ENCODE measurements at places on chromosomes 7 and 10. TPM values are rescaled to one million over a fixed set of nuclear protein-coding genes. Genes with fewer than 3 reads are reported as not detected.

- H3K27ac ChIP-seq = no peak overlapping the region
- H3K36me3 ChIP-seq = no peaks in the 10 kb centered on the region
- no peaks in the 10 kb centered on the region for H3K4me1 ChIP-seq
- no peaks in the 10 kb centered on the region for H3K27me3 ChIP-seq
- no peak overlapping the region for H3K4me3 ChIP-seq
- peak; percentile 17 for DNase-seq
These were observed 102.4 kb downstream of the CFTR start for GRCh38 chr7:117582219-117582704.

DNA sequence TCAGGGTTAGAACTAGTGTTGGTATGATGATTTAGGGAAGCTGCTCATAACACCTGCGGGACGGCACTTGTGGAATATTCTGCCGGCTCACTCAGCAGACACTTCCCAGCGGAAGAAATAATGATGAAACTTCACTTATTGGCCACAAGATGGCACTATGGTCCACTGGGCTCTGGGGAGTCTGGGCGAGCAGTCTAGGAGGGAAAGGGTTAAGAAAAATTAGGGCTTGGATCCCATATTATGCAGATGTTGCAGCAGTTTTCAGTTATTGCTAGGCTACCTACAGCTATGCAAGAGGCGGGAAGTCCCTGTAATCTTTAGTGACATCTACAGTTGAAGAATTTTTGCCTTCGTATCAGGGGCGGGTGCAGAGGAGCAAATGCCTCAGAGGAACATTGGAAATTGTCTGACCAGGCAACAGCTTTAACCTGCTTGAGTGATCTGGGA lies 238.7 kb upstream of the PRSS58 start:
- peaks cover 24% of the 10 kb centered on the region for H3K27me3 ChIP-seq
- no peak overlapping the region for H3K4me3 ChIP-seq
- no peaks in the 10 kb centered on the region for H3K36me3 ChIP-seq

DNA sequence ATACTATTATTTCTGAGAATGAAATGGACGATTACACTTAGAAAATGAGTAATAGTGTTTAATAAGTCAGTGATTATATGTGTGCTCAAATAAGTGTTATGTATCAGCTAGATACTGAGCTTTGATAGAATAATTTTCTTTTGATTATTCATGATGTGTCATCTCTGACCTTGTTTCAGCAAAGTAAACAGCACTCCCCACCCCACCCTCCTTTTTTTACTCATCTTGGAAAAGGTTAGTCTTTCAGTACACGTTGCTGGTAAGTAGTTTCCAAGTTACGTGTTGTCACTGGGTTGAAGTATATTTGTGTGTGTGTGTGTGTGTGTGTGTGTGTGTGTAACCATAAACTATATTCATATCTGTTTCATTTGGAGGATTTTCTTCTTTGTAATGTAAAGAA lies 84.1 kb downstream of the GNAI1 start:
- no peak overlapping the region for H3K27ac ChIP-seq
- H3K36me3 ChIP-seq = peaks cover 7% of the 10 kb centered on the region
- no peaks in the 10 kb centered on the region for H3K27me3 ChIP-seq
- no peak overlapping the region for H3K4me3 ChIP-seq

GRCh38 chr10:116873134-116873533 lies 23.8 kb downstream of the ENO4 start:
- H3K4me1 ChIP-seq = peaks cover 17% of the 10 kb centered on the region
- H3K27ac ChIP-seq = no peak overlapping the region
- no peaks in the 10 kb centered on the region for H3K27me3 ChIP-seq
- H3K36me3 ChIP-seq = no peaks in the 10 kb centered on the region
- no peak for DNase-seq

GRCh38 chr10:97701438-97702069 lies 12.0 kb upstream of the MARVELD1 start:
- H3K36me3 ChIP-seq = no peaks in the 10 kb centered on the region
- no peak overlapping the region for H3K27ac ChIP-seq
- no peaks in the 10 kb centered on the region for H3K27me3 ChIP-seq
- peak; percentile 83 for DNase-seq

- no peak overlapping the region for H3K4me3 ChIP-seq
- no peaks in the 10 kb centered on the region for H3K36me3 ChIP-seq
- no peaks in the 10 kb centered on the region for H3K27me3 ChIP-seq
- H3K27ac ChIP-seq = no peak overlapping the region
- no peak for DNase-seq
These were observed 186.5 kb upstream of the TMEM72 start for GRCh38 chr10:44724415-44725174.

DNA sequence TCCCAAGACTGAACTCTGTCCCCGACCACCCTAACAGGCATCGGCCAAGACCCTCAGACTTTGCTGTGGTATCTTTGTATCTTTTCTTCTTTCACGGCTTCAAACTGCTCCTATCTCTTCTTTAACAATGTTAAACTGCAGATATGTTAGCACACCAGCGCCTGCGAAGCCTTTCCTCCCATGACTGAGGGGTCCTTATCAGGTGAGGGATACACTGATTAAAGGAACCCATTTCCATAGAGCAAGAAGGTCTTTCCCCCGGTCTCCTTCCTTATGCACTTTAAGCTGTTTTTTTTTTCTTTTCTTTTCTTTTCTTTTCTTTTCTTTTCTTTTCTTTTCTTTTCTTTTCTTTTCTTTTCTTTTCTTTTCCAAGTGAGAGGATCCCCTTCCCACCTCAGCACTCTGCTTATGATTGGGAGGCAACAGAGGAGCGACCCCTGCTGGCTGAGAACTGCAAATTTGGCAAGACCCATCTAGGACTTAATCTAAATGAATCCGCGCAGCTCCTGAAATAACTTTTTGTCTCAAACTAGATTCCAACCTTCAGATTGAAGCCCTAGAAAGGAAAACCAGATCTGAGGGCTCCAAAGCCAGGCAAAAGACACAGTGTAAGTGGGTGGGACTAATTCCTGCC lies 109.9 kb downstream of the ITGB8 start:
- H3K4me1 ChIP-seq = no peaks in the 10 kb centered on the region
- no peak overlapping the region for H3K27ac ChIP-seq
- H3K36me3 ChIP-seq = no peaks in the 10 kb centered on the region
- no peak overlapping the region for H3K4me3 ChIP-seq
- peak; percentile 61 for DNase-seq

GRCh38 chr7:41702635-41703371 lies at the start of gene INHBA:
Gene INHBA, minus strand, starts transcription at chr7:41703090. Its CDS starts 2,716 bp downstream, at chr7:41700374.
- H3K4me3 ChIP-seq = no peak within 1 kb of the TSS
- H3K27ac ChIP-seq = no peak within 1 kb of the TSS

DNA sequence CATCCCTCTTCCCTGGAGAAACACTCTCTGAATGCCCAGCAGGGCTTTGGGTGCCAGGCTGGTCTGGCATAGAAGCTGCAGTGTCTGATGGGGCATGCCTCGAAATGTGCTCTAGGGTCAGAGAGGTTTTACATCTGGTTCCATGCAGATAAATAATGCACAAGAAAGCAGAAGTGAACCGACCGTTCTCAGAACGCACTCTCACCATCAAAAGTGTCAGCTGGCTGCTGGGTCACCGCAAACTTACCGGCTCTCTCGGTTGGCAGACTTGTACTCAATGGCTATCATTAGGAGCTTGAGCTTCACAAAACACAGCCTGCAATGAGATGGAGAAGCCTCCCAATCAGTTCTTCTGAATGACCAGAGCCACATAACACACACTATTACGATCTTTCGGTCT lies 610.0 kb downstream of the KCNMA1 start:
- H3K27me3 ChIP-seq = no peaks in the 10 kb centered on the region
- DNase-seq = no peak

DNA sequence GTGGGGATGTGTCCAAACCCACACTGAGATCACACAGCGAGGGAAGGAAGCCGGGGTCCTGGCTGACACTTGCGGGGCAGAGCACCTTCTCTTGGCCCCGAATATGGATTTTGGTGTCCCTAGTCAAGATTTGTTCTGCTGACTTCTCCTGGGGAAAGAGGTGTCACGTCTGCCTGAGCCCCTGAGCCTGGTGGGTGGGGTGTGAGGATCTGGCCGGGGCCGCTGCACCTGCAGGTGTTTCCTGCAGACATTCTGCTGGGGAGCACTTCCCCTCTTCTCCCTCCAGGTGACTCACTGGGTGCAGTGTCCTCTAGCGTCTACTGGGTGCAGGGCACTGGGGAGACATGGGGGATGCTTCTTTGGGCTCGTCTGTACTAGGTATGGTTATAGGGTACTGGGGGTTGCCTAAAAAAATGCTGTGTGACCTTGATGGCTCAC lies 99.2 kb downstream of the GRK5 start:
- DNase-seq = no peak
- no peak overlapping the region for H3K27ac ChIP-seq
- peaks cover 17% of the 10 kb centered on the region for H3K4me1 ChIP-seq

- no peak overlapping the region for H3K27ac ChIP-seq
- H3K4me1 ChIP-seq = peaks cover 10% of the 10 kb centered on the region
- peaks cover 6% of the 10 kb centered on the region for H3K27me3 ChIP-seq
- H3K4me3 ChIP-seq = no peak overlapping the region
These were observed 26.2 kb upstream of the SEC61G start for GRCh38 chr7:54785261-54785660.

- H3K4me3 ChIP-seq = no peak overlapping the region
- H3K36me3 ChIP-seq = no peaks in the 10 kb centered on the region
- DNase-seq = no peak
- no peaks in the 10 kb centered on the region for H3K27me3 ChIP-seq
- no peaks in the 10 kb centered on the region for H3K4me1 ChIP-seq
These were observed 169.6 kb downstream of the POM121L12 start for GRCh38 chr7:53205006-53205405.

- H3K4me3 ChIP-seq = no peak overlapping the region
- no peak overlapping the region for H3K27ac ChIP-seq
- no peaks in the 10 kb centered on the region for H3K4me1 ChIP-seq
These were observed 66.9 kb downstream of the NXPH1 start for GRCh38 chr7:8500286-8500685.

GRCh38 chr10:10725196-10725595 lies 292.5 kb upstream of the CELF2 start:
- H3K27me3 ChIP-seq = no peaks in the 10 kb centered on the region
- no peak overlapping the region for H3K4me3 ChIP-seq
- no peaks in the 10 kb centered on the region for H3K4me1 ChIP-seq

- DNase-seq = no peak
- no peaks in the 10 kb centered on the region for H3K36me3 ChIP-seq
- H3K4me3 ChIP-seq = no peak overlapping the region
- peaks cover 8% of the 10 kb centered on the region for H3K4me1 ChIP-seq
- no peaks in the 10 kb centered on the region for H3K27me3 ChIP-seq
- no peak overlapping the region for H3K27ac ChIP-seq
These were observed 54.5 kb downstream of the GRB10 start for GRCh38 chr7:50728184-50728583.

- no peaks in the 10 kb centered on the region for H3K36me3 ChIP-seq
- DNase-seq = no peak
These were observed 180.7 kb upstream of the PITRM1 start for GRCh38 chr10:3353235-3353634.

DNA sequence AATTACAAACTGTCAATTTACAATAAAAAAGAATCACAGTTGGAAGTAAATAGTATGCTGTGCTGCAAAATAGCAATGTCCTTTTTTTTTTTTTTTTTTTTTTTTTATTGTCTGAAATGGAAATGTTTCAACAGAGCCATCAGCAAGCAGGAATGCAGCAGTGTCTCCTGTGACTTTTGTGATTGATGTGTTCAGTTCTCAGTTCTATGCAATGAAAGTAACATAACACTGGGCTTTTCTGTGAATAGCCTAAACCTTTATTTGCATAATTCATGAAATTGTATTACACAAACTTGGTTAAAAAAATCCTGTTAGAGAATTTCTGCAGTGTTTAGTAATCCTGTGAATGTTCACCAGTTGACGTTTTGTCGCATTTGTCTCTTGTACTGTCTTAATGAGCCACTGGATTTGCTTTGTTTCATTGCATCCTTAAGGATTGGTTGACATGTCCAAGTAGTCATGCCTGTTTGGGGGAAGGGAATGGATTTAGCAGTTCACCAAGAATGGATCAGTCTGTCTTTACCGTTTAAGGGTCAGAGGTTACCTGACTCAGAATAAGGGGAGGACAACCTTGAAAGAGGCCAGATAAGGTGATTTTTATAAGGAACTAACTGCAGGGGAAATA lies 192.7 kb downstream of the MLLT10 start:
- H3K27me3 ChIP-seq = no peaks in the 10 kb centered on the region
- H3K4me3 ChIP-seq = no peak overlapping the region
- H3K36me3 ChIP-seq = peaks cover 3% of the 10 kb centered on the region
- peak overlapping the region; percentile 50 for H3K27ac ChIP-seq

DNA sequence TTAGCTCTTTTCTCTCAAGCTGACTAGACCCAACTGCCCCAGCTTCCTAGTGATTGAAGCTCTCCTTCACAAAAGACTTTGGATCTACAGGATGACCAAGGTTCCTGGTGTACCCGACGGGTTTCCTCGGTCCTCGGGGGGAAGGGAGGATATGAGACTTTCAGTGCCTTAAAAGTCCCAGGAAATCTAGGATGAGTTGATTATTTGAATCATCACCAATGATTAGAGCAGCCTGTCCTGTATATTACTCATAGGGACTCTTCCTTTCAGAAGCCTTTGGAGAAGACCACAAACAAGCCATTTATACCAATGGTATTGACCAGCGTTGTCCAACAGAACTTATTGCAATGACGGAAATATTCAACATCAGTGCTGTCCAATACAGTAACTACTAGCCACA lies 6.1 kb upstream of the ACTA2 start:
- H3K36me3 ChIP-seq = no peaks in the 10 kb centered on the region
- H3K27me3 ChIP-seq = no peaks in the 10 kb centered on the region
- no peaks in the 10 kb centered on the region for H3K4me1 ChIP-seq
- no peak overlapping the region for H3K4me3 ChIP-seq
- H3K27ac ChIP-seq = no peak overlapping the region

GRCh38 chr10:116848032-116848943 lies 1.0 kb upstream of the ENO4 start:
- H3K36me3 ChIP-seq = no peaks in the 10 kb centered on the region
- peak overlapping the region; percentile 74 for H3K4me3 ChIP-seq
- DNase-seq = no peak
- peaks cover 14% of the 10 kb centered on the region for H3K27me3 ChIP-seq
- H3K4me1 ChIP-seq = peaks cover 13% of the 10 kb centered on the region

DNA sequence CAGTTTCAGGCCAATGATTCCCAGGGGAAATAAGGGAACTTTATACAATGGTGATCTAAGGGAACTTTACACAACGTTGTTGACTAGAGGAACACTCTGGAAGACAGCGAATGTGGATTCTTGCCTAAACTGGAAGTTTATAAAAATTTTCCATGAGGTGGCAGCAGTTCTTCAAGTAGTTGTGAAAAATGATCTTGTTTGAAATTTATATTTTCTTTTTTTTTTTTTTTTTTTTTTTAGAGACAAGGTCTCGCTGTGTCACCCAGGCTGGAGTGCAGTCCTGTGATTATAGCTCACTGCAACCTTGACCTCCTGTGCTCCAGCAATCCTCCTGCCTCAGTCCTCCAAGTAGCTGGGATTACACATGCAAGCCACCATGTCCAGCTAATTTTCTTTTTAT lies 32.1 kb upstream of the GTF2I start:
- no peak overlapping the region for H3K4me3 ChIP-seq
- no peaks in the 10 kb centered on the region for H3K27me3 ChIP-seq
- H3K27ac ChIP-seq = no peak overlapping the region
- no peaks in the 10 kb centered on the region for H3K36me3 ChIP-seq
- no peak for DNase-seq
- peaks cover 16% of the 10 kb centered on the region for H3K4me1 ChIP-seq

The CFTR gene
- 0.06 TPM for total RNA-seq

The CELF2 gene
- 31.6 TPM for total RNA-seq

The SPOCK2 gene
- total RNA-seq = 3.2 TPM

The ZNF117 gene
- total RNA-seq = 35.8 TPM

The ANXA8 gene
- not detected for total RNA-seq

The ZNF487 gene
- 3.5 TPM for total RNA-seq

The RNF133 gene
- 0.53 TPM for total RNA-seq

The NHLRC2 gene
- total RNA-seq = 38.0 TPM

The COL1A2 gene
- total RNA-seq = 47.9 TPM

The SNCG gene
- not detected for total RNA-seq

The SUN1 gene
- total RNA-seq = 104 TPM
